Activated naive CD4-positive, alpha-beta T cell treated with anti-CD3 and anti-CD28 coated beads, Interleukin-2, amount 50 U/mL, for 16 hours (primary cell): ENCODE measurements at places on chromosomes 12 and 14.

DNA sequence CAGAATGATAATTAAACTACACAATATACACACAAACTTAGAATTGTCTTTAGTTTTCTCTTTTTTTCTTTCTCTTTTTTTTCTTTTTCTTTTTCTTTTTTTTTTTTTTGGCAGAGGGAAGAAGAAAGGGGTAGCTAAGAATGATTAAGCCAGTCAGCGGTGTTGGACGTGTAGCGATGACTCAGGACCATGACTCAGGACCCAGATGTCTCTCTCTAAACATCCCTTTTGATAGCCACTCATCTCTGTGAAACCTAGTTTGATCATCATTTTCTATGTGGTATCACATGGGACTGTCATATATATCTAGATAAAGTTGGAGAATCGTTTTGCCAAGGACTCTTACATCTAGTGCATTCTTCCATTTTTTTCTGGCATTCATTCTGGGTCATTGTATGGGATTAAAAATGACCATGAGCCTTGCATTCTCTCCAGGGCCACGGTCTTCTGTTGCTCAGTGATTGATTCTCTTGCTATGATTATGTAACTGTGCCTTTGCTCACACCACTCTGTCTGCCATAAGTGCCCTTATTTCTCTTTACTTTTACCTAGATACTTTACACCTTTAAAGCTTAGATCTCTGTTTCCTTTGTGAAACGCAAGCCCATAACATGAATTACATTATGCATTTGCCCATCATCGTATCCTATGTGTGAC, 26.6 kb upstream of the NRXN3 start:
- DNase-seq = no peak

DNA sequence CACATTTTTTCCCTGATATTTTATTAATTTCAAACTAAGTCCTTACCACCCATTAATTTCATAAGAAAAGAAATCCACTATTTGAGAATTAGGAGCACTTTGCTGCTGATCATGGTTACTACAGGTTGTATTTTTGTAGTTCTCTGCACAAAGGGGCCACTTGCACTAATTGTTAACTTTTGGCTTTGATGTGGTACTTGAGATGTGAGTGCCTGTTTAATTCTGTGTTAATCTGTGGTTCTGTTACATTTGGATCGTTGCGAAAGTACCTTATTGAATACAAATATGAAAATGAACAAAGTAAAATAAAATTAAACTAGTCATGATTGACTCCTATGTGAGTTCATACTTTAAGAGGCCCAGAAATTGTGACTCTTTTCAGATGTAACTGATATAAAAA, 374.9 kb upstream of the RGS6 start:
- no peak for DNase-seq

- DNase-seq = no peak
Measured at GRCh38 chr14:77088219-77088618, 9.8 kb upstream of the CIPC start.

- DNase-seq = no peak
Measured at GRCh38 chr12:29152223-29152868, 3.3 kb downstream of the FAR2 start.

DNA sequence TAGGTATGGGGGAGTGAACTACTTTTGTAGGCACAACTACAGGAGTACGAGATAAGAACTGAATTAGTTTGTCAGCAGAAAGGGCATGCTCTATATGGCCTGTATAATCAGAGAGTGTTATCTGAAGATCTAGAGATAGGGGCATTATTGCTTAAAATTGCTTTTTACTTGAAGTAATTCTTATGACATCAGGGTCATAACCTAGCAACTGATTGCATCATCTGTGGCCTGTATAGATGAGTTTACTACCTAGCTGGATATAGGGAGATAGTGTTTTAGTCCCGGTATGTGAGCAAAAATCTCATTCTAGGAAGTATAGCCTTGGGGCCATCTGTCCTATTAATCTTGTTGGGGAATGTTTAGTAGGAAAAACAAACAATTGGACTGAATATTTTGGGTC, 142.7 kb downstream of the TMEM117 start:
- DNase-seq = no peak

GRCh38 chr14:68295316-68295816, 475.8 kb downstream of the RAD51B start:
- DNase-seq = no peak

DNA sequence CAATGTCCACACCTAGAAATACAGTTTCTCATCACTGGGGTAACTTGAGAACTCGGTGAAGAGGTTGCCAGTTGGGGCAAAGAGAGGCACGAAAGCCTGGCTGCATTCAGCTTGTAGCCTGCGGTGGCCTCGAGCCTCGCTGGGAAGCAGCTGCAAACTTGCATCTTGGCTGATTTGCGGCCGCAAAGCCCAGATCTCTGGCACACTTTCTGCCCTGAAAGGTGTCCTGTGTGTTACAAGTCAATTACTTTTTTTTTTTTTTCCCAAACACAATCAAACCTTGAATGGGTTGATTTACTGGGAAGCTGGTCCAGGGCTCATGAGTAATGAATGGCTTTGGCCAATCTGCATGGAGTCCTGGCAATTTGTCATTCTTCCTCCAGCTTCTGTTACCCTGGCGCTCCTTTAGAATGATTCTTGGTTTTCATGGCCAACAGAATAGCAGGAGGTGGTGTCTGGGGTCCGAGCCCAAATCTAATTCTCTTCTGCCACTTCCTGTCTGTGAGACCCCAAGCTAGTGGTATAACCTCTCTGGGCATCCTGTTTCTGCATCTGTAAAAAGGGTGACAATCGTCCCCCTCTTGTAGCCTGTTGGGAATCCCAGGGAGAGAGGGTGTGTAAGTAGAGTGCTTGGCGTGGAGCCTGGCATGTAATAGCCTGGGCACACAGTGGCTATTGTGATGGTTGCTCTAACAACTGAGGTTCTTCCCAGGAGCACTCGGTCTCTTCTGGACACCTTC, 6.7 kb downstream of the BCL7A start:
- no peak for DNase-seq

- DNase-seq = peak; percentile 42
Measured at GRCh38 chr14:105315211-105315721, 718 bp downstream of the PACS2 start.

GRCh38 chr12:41076114-41076513, 112.0 kb upstream of the PDZRN4 start:
- DNase-seq = no peak

DNA sequence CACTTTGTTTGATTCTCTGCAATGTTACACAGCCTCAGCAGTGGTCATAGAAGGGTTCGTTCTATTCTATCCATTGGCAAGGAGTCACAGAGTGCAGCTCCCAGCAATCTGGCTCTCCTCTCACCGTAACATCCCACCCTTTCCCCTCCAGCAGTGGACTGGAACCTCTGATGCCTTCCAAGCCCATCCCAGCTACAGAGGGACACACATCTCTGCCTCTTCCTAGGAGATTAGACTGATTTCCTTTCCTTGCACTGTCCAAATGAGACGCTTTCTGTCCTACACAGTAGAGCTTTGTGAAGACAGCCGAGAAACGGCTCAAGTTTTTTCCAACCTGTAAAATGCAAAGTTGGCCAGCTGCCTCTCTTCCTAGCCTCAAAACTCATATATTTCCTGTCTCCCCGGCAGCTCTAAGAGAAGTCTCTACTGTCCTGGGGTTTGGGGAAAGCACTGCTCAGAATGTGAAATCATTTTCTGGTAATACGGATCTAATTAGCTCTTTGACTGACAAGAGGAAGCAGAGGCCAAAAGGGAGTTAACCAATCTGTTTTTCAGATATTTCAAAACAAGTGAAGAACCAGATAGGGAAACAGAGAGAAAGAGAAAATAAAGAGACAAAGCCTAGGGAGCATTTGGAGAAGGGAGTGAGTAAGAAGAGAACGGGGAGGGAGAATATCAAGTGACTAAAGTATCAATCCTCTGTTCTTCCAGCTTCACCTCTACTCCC, 516 bp downstream of the NINJ2 start:
- no peak for DNase-seq

DNA sequence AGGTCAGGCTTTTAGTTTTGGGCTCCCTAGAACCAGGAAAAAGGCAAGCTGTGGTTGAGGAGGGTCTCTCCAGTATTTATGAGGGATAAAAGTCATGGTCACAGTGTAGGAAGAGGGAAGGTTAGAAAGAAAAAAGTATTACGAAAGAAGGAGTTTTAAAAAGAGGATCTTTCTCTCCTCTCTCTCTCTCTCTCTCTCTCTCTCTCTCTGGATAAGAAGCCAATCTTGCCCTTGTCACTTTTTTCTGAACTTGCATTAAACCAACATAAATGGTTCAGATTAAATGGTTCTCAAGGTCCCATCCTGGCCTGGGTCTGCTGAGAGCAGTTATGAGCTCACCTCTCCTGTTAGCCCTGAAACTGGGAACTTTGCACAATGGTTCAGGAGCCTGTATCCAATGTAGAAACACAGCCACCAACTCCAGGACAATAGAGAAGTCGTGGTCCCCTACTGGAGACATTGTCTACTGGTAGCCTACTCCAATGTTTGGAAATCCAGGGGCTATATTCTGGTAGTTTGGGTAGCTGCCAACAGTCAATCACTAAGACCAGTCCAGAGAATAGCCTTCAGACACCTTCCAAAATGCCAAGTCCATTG, 131.9 kb downstream of the DAD1 start:
- DNase-seq = no peak

DNA sequence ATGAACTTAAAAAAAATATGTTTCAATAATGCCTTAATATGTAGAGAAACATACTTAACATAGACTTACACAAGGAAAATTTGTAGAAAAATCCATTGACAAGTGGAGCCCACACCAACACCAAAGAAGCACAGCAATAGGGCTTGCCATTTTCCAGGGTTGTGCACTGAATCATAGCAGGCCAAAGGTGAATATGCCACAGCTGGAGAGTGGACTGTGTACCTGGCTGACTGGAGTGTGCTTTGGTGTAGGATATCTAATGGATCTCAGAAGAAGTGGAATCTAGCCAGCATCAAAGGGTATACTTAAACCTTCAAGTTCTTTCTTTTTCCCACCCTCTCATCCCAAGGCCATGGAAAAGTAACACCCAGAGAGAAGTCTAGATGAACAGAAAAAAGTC, 4.8 kb downstream of the RPL10L start:
- no peak for DNase-seq

DNA sequence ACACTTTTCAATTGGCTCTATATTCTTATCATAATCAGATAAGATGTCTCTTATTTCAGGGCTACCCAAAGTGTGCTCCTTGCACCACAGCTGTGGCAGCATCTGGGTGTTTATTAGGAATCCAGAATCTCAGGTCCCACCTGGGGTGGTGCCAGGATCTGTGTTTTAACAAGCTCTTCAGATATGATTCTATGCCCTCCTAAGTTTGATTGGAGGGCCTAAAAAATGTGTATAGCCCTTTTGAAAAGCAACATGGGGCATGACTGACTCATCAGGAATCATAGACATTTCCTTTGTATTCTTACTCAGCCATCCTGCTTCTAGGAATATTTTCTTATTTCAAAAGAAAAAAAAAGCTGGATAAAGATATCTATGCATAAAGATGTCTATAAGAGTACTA, 103.1 kb downstream of the HELB start:
- no peak for DNase-seq

DNA sequence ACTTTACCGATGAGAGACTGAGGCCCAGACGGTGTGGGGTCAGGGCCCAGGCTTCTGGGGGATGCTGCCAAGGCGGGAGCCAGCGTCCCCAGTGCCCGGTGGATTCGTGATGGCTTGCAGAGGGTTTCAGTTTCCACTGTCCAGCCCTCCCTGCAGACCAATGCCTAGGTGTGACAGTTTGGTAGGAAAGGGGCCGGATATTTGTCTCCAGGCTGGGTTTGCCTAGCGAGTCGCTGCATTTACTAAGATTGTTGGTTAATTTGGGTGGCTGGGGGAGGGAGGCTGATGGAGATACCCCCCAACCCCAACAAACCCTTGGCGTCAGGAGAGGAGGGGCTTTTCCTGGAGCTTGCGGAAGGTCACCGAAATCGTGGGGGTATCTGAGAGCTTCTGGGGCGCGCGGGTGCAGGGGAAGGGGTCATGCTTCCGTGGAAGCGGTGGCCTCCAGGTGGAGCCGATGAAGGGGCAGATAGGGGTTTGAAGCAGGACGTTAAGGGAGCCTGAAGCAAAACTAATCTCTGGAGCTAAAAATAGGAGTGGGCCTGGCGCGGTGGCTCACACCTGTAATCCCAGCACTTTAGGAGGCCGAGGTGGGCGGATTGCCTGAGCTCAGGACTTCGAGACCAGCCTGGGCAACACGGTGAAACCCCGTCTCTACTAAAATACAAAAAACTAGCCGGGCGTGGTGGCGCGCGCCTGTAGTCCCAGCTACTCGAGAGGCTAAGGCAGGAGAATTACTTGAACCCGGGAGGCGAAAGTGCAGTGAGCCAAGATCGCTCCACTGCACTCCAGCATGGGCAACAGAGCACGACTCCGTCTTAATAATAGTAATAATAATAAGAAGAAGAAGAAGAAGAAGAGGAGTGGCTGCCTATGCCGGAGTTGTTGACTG, 1.1 kb upstream of the CDC42BPB start:
- no peak for DNase-seq

GRCh38 chr12:106190581-106190980, 51.8 kb upstream of the NUAK1 start:
- DNase-seq = no peak

DNA sequence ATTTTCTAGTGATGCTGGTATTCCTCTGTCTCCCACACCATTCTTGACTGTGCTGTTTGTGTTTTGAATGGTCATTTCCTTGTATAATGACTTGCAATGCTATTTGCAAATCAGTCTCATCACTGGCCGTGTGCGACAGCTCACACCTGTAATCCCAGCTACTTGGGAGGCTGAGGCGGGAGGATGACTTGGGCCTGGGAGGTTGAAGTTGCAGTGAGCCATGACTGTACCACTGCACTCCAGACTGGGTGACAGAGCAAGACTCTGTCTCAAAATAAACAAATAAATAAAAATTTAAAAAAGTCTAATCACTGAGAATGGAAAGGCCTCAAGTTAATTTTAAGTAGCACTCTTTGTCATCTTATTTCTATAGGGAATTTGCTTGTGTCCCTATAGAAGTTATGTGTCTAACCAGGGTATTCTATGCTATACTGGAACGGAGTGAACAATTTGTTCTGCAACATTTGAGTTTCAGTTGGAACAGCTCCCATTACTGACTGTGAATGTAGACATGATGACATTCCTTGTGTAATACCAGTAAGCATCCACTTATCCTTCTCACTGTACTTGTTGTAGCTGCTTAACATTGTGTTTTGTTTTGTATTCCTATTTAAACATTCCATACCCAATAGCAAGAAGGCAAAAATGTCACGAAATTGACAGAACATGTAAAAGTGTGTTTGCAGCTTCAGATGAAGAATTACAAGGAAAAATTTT, 126.3 kb downstream of the MGST1 start:
- DNase-seq = no peak
